Stimulated activated naive CD8-positive, alpha-beta T cell treated with anti-CD3 and anti-CD28 coated beads, Interleukin-15, Interleukin-2, amounts not matched to agents 100 U/mL and 50 U/mL, for 24 hours (primary cell): ENCODE measurements at places on chromosomes 4 and X.

DNA sequence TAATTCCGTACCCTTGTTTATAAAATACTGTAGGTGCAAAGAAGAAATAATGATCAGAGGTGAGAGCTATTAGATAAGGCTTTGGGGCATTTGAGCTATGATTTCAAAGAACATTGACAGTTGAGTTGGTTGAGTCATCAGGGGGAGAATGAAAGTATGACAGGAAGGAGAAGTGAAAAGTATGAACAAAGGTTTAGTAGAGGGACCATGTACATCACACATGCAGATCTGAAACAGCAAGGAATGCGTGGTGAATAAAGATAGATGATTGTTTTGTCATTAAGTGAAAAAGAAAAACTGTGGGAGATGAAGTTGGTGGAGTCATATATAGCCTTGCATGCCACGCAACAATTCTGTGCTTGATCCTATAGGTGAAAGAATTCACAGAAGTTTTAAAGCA, 163.1 kb downstream of the ARAP2 start:
- no peak for DNase-seq

DNA sequence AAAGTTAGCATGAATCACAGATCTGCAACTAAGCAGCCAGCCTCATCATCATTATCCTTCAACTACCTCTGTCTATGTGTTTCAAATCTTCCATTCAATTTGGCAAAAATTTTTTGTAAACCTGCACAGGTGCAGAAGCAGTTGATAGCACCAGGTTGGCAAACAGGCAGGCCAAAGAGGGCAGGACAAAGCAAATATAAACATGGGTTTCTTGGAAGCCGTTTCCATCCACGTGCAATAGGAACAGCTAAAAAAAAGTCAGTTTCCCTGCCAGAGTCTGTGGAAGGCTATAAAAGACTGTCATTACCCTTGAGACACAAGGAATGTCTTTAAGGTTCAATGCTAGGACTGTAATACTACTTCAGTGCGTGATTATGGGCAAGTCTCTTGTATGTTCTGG, 253.2 kb downstream of the PDHA2 start:
- DNase-seq: no peak

- no peak for DNase-seq
Observed at GRCh38 chrX:77442728-77443127, 4.5 kb upstream of the FGF16 start.

GRCh38 chr4:7861440-7861881, 78.2 kb downstream of the AFAP1 start:
- DNase-seq: no peak

DNA sequence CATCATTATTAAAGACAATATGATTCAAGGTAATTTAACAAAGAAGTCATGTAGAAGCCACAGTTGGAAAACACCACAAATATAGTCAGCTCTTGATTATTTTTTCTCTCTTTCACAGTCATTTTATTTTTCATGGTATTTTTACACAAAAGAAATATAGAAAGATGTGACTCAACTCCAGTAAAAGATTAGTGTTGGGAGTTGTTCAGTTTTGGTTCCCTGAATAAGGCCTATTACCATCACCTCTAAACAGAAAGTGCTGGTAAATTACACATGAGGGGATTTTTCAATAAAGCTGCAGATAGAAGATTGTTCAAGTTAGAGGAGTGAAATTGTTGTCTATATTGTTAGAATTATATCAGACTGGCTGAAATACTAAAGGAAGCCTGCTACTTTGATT, 107.0 kb downstream of the DDIT4L start:
- DNase-seq: no peak

DNA sequence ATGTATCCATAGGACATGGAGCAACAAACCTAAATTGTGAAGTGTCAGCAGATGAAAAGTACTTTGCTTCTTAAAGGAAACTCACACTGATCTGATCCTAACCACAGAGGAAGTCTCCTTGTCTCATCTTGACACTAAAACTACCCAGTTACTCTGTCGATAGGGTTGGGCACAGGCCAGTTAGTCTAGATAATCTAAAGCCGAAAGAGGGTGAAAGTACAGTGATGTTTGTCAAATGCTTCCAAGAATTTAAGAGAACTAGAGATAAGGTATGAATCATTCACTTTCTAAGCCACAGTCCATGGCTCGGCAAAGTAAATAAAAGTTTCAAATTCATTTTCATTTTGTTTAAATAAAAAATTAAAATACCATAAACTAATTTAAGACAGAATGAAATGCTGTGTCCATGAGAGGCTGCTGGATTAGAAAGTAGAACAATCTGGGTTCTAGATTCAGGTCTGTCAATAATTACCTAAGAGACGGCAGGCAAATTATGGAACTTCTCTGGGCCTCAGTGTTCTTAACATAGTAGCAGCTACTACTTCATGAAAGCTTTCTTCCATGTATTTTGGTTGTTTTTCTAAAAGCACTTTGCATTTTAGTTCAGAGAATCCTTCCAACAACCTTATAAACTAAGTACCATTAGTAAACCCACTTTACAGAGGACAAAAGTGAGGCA, 176.7 kb downstream of the LDB2 start:
- DNase-seq: no peak

DNA sequence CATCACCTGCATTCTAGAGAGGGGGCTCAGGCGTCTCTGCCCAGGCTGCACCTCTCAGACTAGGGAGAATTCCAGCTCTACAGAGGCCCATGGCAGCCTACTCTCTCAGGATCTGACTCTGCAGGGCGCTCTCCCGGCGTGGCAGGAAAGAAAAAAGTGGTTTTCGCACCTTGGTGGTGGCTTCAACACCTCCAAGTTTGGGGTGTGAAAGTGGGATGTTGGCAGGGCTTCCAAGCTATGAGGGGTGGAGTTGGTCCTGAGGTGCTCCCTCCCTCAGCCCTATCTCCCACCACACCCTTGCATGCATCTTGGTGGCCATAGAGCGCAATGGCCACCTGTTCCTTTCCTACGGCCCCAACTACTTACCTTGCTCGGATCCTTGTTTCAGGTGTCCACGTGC, 166.5 kb downstream of the VSIG4 start:
- no peak for DNase-seq

GRCh38 chrX:27446423-27446822, 16.7 kb downstream of the PPP4R3C start:
- no peak for DNase-seq

DNA sequence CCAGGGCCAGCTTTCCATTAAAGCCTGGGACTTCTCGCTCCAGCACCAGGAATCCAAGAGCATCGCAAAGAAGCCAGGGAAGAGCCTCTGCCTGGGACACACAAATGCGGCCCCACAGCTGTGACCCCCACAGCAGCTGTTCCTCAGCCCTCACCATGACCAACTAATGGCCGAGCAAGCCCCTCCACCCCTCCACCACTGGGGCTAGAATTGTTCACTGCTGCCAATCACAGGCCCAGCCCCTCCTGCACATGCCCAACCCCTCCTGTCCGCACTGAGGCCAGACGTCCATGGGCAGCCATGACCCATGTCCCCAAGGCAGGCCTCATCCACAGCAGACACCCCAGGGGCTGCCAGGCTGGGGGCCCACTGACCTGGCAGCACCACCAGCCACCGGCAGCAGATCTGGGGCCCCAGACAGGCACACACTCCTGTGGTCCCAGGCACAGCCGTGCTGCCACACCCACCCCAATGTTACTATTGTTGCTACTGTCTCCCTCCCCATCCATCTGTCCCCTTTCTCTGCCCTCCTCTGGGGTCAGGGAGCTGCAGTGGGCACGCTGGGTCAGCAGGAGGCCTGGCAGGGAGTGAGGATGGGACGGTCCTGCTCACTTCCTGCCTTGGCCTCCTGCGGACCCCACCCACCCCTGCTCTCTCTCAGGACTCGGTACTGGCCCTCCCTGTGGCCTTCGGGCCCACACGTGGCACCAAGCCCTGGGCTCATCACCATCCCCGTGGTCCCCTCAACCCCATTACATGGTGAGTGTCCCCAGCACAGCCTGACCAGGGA, 56.0 kb downstream of the ZFYVE28 start:
- DNase-seq: no peak

DNA sequence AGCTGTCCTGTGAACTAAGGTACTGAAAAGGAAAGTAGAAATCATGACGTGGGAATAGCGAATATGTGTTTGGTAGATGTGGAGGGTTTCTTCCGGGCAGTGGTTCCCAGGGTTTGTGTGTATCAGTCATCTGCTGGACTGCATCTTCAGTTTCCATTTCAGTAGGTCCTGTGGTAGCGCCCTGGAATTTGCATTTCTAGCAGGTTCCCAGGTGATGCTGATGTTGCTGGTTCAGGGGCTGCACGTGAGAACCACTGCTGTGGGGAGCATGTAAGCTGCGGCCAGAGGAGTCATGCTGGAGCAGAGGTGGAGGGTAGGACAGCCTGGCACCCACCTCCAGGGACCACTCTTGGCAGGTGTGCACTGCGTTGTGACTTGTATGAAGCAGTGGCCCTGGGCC, 47.1 kb downstream of the ARHGAP10 start:
- DNase-seq: no peak

GRCh38 chr4:138449938-138450337, 207.8 kb upstream of the SLC7A11 start:
- DNase-seq: no peak

DNA sequence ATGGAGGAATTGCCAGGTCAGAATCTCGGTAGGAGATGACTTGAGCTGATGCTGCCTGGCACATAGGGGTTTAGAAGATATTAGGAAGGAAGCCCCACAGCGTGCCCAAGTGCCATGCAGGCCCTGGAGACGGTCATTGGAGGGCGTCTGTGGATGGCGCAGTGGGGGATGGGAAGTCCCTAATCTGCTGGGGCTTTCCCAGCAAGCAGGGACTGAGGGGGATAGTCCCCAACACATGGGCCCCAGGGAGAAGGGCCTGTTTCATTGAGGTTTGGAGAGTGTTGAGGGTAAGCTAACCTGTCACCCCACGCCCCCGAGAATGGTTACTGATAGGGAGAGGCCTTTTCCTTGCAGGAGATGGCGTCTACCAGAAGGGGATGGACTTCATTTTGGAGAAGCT, 7.8 kb downstream of the TAFAZZIN start:
- no peak for DNase-seq

GRCh38 chr4:54005475-54005874, 58.9 kb downstream of the CHIC2 start:
- DNase-seq: no peak

- DNase-seq: no peak
Observed at GRCh38 chrX:13175056-13175455, 130.6 kb upstream of the FAM9C start.

GRCh38 chrX:118802857-118803256, 20.8 kb upstream of the ZCCHC12 start:
- DNase-seq: no peak

DNA sequence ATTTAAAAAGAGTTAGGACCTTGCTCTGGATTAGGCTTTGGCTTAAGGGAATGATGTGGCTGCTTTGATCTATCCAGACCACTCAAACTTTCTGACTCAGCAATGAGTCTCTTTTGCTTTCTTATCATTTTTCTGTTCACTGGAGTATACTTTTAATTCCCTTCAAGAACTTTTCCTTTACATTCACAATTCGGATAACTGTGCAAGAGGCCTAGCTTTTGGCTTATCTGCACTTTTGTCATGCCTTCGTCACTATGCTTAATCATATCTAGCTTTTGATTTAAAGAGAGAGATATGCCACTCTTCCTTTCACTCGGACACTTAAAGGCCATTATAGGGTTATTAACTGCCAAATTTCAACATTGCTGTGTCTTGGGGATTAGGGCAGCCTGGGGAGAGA, 147.9 kb downstream of the DCHS2 start:
- DNase-seq: no peak

- DNase-seq: no peak
Observed at GRCh38 chr4:68366600-68366999, 16.7 kb upstream of the YTHDC1 start.

GRCh38 chr4:166896254-166896653, 338.0 kb downstream of the SPOCK3 start:
- no peak for DNase-seq

GRCh38 chr4:180932370-180933001, 1310.7 kb upstream of the TENM3 start:
- DNase-seq: no peak

DNA sequence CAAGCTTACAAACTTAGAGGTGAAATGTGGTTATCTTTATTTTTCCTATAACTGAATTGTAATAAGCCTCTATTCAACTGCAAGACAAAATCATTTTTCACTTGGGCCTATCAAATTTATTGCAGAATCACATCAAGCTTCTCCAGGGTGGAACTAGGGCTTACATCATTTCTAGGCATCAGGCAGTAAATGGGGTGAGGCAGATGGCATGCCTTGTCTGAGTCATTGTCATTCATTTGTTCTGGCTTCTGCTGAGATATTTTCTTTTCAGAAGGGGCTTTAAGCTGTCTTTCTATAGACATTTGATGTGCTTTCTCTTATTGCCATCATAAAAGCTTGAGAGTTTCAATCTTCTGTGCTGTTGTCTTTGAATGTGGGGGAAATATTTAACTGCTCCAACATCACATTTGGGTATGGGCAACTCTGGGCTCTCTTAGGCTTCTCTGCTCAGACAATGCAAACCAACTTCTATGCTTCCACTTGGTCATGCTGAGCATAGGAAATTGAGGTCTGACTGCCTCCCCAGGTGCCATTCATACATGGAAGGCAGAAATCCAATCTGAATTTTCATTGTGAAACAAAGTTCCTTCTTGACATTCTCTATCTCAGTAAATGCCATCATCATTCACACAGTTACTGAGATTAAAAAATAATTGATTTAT, 225.8 kb upstream of the GIMD1 start:
- no peak for DNase-seq

- no peak for DNase-seq
Observed at GRCh38 chr4:158500054-158500453, 21.6 kb upstream of the RXFP1 start.

GRCh38 chr4:138576684-138577083, 334.5 kb upstream of the SLC7A11 start:
- no peak for DNase-seq

DNA sequence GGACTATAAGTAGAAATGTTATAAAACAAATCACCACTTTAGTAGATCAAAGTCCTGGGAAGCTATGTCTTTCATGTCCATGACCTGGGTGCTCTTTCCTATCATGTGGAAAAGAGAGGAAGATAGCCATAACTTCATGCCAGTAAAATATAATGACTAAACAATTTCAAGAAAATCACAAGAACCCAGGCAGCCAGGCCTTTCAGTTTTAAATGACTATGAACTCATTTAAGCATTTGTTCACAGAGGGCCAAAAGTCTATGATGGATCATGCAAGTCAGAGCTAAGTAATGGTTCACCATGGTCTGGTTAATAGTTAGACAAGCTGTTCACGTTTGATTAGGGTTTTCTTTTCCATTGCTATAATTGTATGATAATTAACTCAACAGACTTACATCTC, 155.8 kb downstream of the PPARGC1A start:
- no peak for DNase-seq

DNA sequence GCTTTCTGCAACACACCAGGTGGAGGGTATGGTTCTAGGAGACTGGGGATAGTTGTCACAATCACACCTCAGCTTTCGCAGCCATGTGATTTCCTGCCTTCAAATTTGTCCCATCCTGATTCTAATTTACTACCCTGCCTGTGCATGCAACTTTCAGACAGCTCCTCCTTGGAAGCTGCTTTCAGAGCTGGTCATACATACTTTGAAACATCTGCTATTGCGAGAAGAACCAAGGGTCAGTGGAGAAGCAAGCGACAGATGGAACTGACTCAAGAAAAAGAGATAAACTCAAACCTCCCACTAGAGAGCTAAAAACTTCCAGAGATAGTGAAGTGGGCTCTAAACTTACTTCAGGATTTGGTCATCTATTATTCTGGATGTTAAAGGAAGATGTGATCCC, 381.7 kb upstream of the FGF13 start:
- no peak for DNase-seq

GRCh38 chrX:69066021-69066757, 99.1 kb downstream of the PJA1 start:
- DNase-seq: no peak
